ENCODE measurements at places on chromosomes 16 and 17.
A peak's percentile ranks its signal among the peaks of the same experiment; 100 is the strongest.

GRCh38 chr16:27529962-27530361 is 19.8 kb downstream of the GTF3C1 start:
- no peak for DNase-seq

GRCh38 chr17:51119415-51120356 is 982 bp downstream of the SPAG9 start:
- DNase-seq: peak; percentile 39

DNA sequence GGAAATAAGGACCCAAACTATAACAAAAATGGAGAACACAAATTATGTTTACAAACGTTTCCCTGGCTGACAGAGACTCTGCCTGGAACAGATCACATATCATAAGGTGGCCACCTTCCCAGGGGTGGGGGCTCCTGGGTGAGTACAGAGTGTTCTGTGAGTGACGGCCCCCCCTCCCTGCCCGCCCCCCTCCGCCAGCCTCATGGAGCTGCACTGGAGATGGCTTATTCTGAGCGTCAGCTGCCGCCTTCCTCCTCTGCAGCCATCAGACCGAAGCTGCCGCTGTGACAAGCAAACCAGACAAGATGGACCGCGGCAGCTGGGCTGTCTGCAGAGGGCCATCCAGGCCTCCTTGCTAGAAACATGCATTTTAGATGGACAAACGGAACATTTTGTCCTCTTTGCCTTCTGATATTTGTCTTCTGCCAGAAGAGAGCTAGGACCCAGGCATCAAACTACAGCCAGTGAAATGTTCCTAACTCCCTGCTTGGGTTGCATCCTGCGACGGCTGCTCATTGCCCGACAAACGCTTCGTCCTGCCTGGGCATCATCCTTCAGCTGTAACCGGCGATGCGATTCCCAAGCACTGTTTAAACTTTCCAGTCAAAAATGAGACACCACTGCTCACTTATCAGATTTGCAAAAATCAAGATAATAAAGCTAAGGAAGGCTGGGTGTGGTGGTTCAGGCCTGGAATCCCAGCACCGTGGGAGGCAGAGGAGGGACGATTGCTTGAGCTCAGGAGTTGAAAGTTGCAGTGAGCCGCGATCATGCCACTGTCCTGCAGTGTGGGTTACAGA is 15.3 kb upstream of the RPTOR start:
- DNase-seq: no peak

GRCh38 chr17:17391668-17392370 is 85.0 kb upstream of the MED9 start:
- DNase-seq: no peak

GRCh38 chr16:52462816-52463215 is 84.1 kb downstream of the TOX3 start:
- no peak for DNase-seq

- peak; percentile 49 for DNase-seq
Measured at GRCh38 chr16:21159281-21159951, 942 bp downstream of the LDAF1 start.

DNA sequence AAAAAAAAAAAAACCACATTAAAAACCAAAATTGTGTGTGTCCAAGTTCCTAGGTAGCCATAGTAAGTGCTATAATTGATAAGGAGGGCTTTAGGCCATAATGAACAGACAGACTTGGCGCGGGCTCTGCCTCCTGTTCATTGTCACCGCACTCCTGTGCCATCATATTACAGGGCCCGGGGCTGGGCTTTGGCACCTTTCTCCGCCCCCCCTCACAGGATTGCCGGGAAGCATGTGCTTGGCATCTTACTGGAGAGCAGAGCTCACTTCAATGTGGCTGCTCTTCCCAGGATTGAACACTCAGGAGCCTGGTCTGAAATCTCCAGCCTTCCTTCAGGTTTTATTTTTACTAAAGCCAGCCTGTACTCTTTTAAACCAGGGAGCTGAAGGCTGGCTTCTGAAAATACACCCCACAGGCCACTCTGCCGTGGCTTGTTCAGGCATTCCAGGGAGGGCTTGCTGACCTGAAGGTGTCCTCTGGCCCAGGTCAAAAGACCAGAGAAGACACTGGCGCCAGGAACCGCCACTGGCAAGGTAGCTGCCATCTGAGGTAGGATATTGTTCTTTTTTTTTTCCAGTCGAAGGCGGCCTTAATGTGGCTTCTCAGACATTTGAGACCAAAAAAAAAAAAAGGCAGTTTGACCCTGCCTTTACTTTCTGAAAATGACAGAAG is 39.3 kb downstream of the DHRS7B start:
- DNase-seq: peak; percentile 75

Data from heart right ventricle (tissue), 16 donors.